Naive B cell (primary cell): ENCODE measurements at places on chromosomes 12 and 14. TPM values are rescaled to one million over a fixed set of nuclear protein-coding genes. Genes with fewer than 3 reads are reported as not detected.

- peaks cover 37% of the 10 kb centered on the region for H3K4me1 ChIP-seq
- H3K27me3 ChIP-seq: peaks cover 85% of the 10 kb centered on the region
- H3K4me3 ChIP-seq: peak overlapping the region; percentile 85
- no peak for DNase-seq
- H3K36me3 ChIP-seq: peaks cover under 1% of the 10 kb centered on the region
These were observed 20.9 kb upstream of the ATP5MC2 start for GRCh38 chr12:53696655-53697331.

SPRYD4 gene
- 1.8 TPM for polyA plus RNA-seq

DNA sequence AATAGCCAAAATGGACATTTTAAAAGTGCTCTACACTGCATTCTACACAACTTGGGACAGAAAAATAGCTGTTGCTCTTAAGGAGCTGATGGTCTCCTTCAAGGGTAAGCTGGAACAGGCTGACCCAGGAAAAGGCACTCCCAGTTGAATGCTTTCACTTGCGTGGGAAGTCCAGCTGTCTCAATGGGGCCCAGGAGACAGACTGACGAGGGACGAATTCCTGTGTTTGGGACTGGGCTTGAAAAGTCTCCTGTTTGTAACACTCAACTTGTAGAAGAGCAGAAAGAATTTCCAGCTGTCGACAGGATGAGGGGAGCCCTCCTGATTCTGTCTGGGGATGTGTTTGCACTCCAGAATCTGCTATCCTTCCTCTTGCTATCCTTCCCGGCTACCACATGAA is 180.8 kb downstream of the ZFP36L1 start:
- DNase-seq: no peak
- peak overlapping the region; percentile 56 for H3K27ac ChIP-seq
- H3K4me1 ChIP-seq: no peaks in the 10 kb centered on the region
- no peak overlapping the region for H3K4me3 ChIP-seq
- H3K36me3 ChIP-seq: peaks cover 15% of the 10 kb centered on the region

GRCh38 chr14:68807148-68807600 is 14.3 kb upstream of the ZFP36L1 start:
- peaks cover 1% of the 10 kb centered on the region for H3K36me3 ChIP-seq
- H3K4me3 ChIP-seq: peak overlapping the region; percentile 84
- H3K27ac ChIP-seq: peak overlapping the region; percentile 99
- H3K27me3 ChIP-seq: no peaks in the 10 kb centered on the region
- H3K4me1 ChIP-seq: peaks cover 52% of the 10 kb centered on the region
- DNase-seq: peak; percentile 56

- no peak for DNase-seq
- no peak overlapping the region for H3K4me3 ChIP-seq
- H3K27ac ChIP-seq: no peak overlapping the region
- H3K27me3 ChIP-seq: peaks cover 5% of the 10 kb centered on the region
- no peaks in the 10 kb centered on the region for H3K36me3 ChIP-seq
These were observed 11.6 kb upstream of the TESPA1 start for GRCh38 chr12:54996205-54996604.

- no peak overlapping the region for H3K27ac ChIP-seq
- H3K36me3 ChIP-seq: no peaks in the 10 kb centered on the region
- peaks cover 21% of the 10 kb centered on the region for H3K27me3 ChIP-seq
- H3K4me3 ChIP-seq: no peak overlapping the region
- H3K4me1 ChIP-seq: no peaks in the 10 kb centered on the region
- no peak for DNase-seq
These were observed 9.6 kb upstream of the PTPRB start for GRCh38 chr12:70646850-70647249.
